Activated T-cell treated with anti-CD3 and anti-CD28 coated beads for 4 hours (primary cell): ENCODE measurements at places on chromosomes 12 and 14.

DNA sequence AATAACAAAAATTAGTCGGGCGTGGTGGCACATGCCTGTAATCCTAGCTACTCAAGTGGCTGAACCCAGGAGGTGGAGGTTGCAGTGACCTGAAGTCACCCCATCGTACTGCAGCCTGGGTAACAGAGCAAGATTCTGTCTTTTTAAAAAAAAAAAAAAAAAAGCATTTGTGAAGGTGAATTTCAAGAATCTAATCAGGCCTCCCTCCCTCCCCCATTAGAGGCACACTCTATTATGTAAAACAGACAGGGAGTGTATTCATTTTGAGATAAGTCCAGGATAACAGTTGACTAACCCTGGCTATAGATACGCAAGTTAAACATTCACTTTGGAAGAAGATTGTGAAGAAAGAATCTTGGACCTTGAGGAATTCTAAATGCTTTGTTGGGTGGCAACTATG lies 2.9 kb downstream of the RESF1 start:
- no peak for DNase-seq

DNA sequence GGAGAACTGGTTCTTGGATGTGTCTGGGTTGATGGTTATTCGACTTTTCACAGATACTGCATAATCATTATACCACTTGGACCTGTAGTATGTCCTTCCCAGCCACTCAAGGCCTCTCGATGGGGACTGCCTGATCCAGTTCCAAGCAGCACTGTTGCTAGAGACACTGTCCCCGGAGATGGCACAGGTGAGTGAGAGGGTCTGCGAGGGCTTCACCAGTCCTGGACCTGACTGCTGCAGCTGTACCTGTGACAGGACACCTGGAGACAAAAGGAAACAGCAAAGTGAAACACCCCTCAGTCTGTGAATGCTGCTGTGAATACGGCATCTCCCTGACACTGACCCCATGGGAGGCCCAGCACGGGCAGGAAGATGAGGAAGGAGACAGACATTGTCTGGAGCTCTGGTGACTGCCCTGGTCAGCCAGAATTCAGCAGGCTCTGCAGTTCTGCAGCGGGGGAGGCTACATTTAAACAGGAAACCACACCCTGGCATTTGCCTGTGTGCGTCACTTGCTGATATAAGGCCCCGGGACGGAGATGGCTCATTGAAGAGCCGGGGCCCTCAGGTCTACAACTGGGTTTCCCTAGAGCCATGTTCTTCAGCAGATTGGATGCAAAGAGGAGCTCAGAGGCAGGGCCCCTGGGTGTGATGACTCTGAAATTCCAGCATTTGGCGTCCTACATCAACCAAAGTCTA lies 413.6 kb downstream of the TMEM121 start:
- no peak for DNase-seq

GRCh38 chr14:60640859-60641741 lies 8.2 kb downstream of the SIX1 start:
- DNase-seq = no peak

- no peak for DNase-seq
Measured at GRCh38 chr12:125919856-125920470, 854.7 kb downstream of the AACS start.

DNA sequence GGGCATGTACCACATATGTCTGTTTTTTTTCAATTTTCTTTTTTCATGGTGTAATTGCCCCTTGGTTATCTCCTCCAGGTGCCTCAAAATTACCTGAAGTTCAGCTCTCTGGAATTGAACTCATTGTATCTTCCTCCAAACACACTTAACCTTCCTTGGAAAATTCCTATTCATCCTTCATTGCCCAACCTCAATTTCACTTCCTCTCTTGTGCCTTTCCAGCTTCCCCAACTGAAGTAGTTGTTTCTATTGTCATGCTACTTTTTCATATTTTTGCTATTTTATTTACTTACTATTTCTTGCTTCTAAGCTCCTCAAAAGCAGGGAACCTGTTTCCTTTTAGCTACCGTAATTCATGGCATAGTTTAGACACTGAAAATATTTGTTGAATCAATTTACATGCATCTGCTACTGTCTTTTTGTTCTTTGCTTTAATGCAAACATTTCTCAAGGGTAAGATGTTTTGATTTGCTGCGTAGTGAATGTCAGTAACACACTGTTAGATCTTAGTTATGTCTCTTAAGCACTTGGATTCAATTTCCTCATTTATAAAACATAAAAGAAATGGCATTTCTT lies 37.0 kb upstream of the STXBP6 start:
- DNase-seq = no peak

DNA sequence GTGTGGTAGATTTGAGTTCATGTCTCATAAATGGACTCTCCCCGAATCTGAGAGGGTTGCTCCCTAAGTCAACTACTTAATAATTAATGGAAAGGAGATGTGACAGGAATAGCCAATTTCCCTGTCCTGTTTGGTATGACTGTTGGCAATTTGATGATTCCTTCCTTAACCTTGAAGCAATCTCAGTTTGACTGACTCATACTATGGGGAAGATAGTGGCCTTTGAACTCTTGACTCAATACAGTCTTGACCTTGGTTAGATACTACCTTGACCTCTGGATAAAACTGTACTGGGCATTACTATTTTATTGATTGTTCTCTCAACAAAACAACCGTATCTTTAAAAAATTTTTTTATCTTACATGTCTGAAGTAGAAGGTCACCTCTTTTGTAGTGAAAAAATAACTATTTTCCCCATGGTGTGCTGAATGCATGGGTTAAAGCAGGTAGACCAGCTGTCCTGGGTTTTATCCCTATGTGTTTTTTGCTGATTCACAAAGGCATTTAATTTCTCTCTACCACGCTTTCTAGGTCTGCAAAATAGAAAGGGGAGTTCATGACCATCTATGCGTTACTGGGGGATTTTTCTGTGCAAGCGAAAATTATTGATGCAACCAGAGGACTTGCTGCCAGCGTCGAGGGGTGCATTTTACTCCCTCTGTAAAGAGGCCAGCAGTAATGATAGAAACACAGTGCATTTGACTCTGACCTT lies 80.1 kb downstream of the ETV6 start:
- DNase-seq = no peak

GRCh38 chr12:89880690-89881350 lies 172.2 kb upstream of the ATP2B1 start:
- DNase-seq = no peak

GRCh38 chr14:65686761-65687160 lies 274.2 kb downstream of the FUT8 start:
- DNase-seq = no peak
